H7 (cell line): ENCODE measurements at places on chromosomes 1 and 21. TPM values are rescaled to one million over a fixed set of nuclear protein-coding genes. Genes with fewer than 3 reads are reported as not detected.

The MAP3K21 gene
- total RNA-seq = 28.0 and 44.5 TPM in 2 replicates

The COL24A1 gene
- 0.21 and 1.0 TPM in 2 replicates for total RNA-seq

The HCRTR1 gene
- total RNA-seq = not detected in 2 replicates

The CLCA4 gene
- not detected in 2 replicates for total RNA-seq

The CLCNKA gene
- 0.10 and 0.85 TPM in 2 replicates for total RNA-seq

The MAN1C1 gene
- total RNA-seq = 19.5 and 25.6 TPM in 2 replicates

The CR1 gene
- 0.07 TPM in 2 replicates for total RNA-seq

The EXO5 gene
- total RNA-seq = 2.7 and 4.1 TPM in 2 replicates

The CFAP141 gene
- not detected in 2 replicates for total RNA-seq

The UTS2 gene
- total RNA-seq = 0.35 and 1.3 TPM in 2 replicates

The C4BPA gene
- not detected in 2 replicates for total RNA-seq

The KCNT2 gene
- 7.0 and 12.3 TPM in 2 replicates for total RNA-seq

The NFASC gene
- total RNA-seq = 22.4 and 23.6 TPM in 2 replicates

The IGSF8 gene
- 89.5 and 92.6 TPM in 2 replicates for total RNA-seq

The RSPH1 gene
- 0.15 TPM in 1 of 2 replicates, not detected in the other for total RNA-seq

The GPR37L1 gene
- total RNA-seq = under 0.01 TPM in 1 of 2 replicates, not detected in the other

The LMOD1 gene
- 0.42 and 0.48 TPM in 2 replicates for total RNA-seq

The GMEB1 gene
- total RNA-seq = 20.9 and 22.5 TPM in 2 replicates

The CD5L gene
- total RNA-seq = not detected in 2 replicates

The AMY2A gene
- not detected in 2 replicates for total RNA-seq

The ARHGEF16 gene
- total RNA-seq = 34.7 and 45.8 TPM in 2 replicates

The PPT1 gene
- 108 and 121 TPM in 2 replicates for total RNA-seq

The LIPI gene
- total RNA-seq = not detected in 2 replicates

The CTSK gene
- total RNA-seq = 170 and 277 TPM in 2 replicates

The PRR9 gene
- total RNA-seq = not detected in 2 replicates

The FOXD2 gene
- 0.83 and 1.1 TPM in 2 replicates for total RNA-seq

The FAM3B gene
- 0.31 and 0.55 TPM in 2 replicates for total RNA-seq

The ZNF697 gene
- 17.3 and 20.1 TPM in 2 replicates for total RNA-seq

The GPBP1L1 gene
- total RNA-seq = 156 and 178 TPM in 2 replicates

The PAPPA2 gene
- total RNA-seq = 0.45 and 2.4 TPM in 2 replicates

The NT5C1A gene
- total RNA-seq = not detected in 2 replicates

The TMPRSS15 gene
- total RNA-seq = not detected in 2 replicates

The CELA2B gene
- not detected in 2 replicates for total RNA-seq

The TNNI3K gene
- 0.44 TPM in 1 of 2 replicates, not detected in the other for total RNA-seq

The LDLRAP1 gene
- 47.0 and 47.9 TPM in 2 replicates for total RNA-seq

The EXO1 gene
- 50.4 and 51.8 TPM in 2 replicates for total RNA-seq

The KRTAP10-2 gene
- not detected in 2 replicates for total RNA-seq

The SLC37A1 gene
- total RNA-seq = 5.7 and 8.2 TPM in 2 replicates

The S100A8 gene
- not detected in 2 replicates for total RNA-seq

The FOXD3 gene
- 41.1 and 41.2 TPM in 2 replicates for total RNA-seq

The PRRX1 gene
- total RNA-seq = not detected in 2 replicates

The TRAPPC10 gene
- total RNA-seq = 24.8 and 34.5 TPM in 2 replicates

The MCOLN2 gene
- total RNA-seq = 0.38 and 0.70 TPM in 2 replicates

The LENEP gene
- 0.21 and 1.00 TPM in 2 replicates for total RNA-seq

The USF1 gene
- 169 and 176 TPM in 2 replicates for total RNA-seq
